Activated T-helper 1 cell treated with Interleukin-2 at 50 U/mL for 16 hours (primary cell): ENCODE measurements at places on chromosomes 16 and 17.
A peak's percentile ranks its signal among the peaks of the same experiment; 100 is the strongest.

DNA sequence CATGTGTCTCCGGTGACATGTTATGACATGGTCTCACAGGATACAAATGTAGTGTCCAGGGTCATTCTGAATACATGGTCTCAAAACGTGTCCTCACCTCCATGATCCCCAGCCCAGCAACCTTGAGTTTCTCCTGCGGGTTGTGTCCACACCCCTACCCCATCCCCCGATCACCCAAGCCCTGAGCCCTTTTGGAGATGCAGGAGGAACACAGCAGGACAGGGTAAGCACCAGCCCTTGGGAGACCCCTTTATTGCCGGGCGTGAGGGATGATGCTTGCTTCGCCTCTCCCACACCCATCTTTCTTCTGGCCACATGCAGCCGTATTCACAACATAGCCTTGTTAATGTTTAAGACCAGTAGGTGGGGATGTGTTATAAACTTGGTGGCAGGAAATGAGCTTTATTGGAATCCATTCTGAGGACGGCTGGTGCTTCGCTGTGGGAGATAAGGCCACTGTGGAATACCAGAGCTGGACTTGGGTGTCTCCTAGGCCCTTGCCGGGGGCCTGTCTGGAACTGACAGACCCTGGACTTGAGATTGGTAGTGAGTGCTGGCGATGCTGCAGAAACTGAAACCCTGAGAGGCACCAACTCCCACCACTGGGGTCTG, 5.5 kb downstream of the TMEM132E start:
- no peak for DNase-seq

DNA sequence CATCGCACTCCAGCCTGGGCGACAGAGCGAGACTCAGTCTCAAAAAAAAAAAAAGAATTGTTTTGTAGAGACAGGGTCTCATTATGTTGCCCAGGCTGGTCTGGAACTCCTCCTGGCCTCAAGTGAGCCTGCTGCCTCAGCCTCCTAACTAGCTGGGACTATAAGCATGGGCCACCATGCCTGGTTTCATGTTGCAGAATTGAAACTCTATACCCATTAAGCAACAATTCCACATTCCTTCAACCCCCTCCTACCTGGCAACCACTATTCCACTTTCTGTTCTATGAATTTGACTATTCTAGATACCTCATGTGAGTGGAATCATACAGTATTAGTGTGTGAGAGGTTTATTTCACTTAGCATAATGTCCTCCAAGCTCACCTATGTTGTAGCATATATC, 24.5 kb downstream of the RNF135 start:
- DNase-seq, result no peak

DNA sequence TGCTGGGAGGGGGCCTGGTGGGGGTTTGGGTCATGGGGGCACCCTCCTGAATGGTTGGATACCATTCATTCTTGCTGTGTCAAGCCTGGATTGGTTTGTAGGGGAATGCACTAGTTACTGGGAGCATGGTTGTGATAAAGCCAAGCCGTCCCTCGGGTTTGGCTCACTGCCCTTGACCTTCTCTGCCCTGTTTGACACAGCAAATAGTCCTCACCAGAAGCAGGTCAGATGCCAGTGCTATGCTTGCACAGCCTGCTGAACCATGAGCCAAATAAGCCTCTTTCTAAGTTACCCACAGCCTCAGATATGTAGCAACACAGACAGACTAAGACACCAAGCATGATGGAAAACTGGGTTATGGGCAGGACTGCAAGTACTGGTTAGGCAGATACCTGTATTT, 14.6 kb downstream of the ZNF778 start:
- no peak for DNase-seq

- no peak for DNase-seq
These were observed 20.0 kb downstream of the HS3ST3B1 start for GRCh38 chr17:14320734-14321475.

- peak; percentile 3 for DNase-seq
These were observed 18.4 kb downstream of the PDILT start for GRCh38 chr16:20385844-20386832.

- DNase-seq, result no peak
These were observed 3.9 kb downstream of the RAPGEFL1 start for GRCh38 chr17:40181205-40181604.
